ENCODE measurements at places on chromosomes 11 and 22. TPM values are rescaled to one million over a fixed set of nuclear protein-coding genes. Genes with fewer than 3 reads are reported as not detected.

DNA sequence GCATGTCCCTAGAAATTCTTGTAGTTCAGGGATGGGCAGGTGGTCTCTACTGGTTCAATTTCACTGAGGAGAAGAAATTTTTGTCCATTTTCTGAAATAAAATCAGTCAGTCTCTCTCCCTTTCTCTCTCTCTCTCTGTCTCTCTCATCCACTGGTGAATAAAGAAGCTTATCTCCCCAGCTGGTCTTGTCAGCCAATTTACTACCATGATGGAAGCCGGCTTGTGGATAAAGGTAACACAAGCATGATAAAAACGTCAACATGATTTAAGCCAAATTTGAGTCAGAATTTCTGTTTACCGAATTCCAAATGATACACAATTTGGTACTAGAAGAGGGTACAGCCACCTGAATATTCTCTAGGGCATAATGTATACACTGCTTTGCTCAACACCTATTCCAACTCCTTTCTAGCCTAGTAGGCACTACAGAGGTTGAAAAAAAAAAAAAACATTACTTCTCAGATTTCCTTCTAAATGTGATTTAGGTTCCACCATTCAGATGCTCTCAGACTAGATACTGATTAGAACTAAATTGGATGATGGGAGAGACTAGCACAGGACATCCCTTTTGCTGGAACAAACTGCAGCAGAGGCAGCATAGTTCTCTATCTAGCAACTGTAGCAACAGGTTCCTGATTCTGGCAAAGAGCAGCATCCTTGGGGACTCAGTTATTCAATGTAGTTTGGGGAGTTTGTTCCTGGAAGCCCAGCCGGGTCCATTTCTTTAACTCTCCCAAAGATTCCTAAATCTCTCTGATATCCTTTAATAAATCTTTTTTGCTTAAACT is 18.8 kb downstream of the PAK1 start:
- no peak for DNase-seq

DNA sequence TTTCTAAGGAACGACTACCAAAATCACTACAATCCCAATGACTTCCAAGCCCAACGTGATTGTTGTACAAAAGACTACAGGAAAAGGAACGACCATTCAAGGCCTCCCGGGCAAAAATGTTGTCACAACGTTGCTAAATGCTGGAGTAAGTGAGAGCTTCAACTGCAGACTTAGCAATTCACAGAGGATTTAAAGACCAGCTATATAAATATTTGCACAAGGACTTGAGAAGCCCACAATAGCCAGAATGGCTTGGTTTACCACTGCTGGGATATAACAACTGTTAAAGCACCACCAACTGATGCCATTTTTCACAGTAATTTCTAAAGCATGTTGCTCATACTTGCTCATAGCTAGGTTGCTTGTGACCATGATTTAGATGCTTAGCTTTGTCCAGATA is 78.3 kb downstream of the EMSY start:
- DNase-seq, result no peak

- no peak for DNase-seq
Observed at GRCh38 chr22:48925450-48925849, 902.2 kb downstream of the BRD1 start.

- peak; percentile 78 for DNase-seq
Observed at GRCh38 chr11:116107229-116107628, 603.0 kb upstream of the CADM1 start.

- DNase-seq, result no peak
Observed at GRCh38 chr11:104843150-104843836, 55.0 kb downstream of the CASP12 start.

DNA sequence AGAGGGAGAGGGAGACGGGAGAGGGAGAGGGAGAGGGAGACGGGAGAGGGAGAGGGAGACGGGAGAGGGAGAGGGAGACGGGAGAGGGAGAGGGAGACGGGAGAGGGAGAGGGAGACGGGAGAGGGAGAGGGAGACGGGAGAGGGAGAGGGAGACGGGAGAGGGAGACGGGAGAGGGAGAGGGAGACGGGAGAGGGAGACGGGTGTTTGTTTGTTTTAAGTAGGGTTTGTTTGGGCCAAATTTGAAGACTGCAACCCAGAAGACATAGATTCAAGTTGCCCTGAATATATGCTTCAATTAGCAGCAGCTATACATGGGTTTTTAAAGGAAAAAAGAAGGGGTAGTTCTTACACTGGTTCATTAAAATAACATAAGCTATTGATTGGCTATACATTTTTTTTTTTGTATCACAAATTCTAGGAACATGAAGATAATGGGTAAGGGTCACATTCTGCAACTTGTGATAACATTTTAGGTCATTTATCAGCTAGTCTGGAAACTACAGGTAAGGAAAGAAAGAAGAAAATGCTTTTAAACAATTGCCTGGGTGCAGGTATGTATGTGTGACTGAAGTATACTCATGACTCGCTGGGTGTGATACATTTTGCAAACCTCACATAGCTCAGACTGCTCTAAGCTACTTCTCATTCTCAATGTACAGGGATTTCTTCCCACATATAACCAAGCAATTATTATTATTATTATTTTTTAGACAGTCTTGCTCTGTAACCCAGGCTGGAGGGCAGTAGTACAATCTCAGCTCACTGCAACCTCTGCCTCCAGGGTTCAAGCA is 67.3 kb downstream of the MCHR1 start:
- no peak for DNase-seq

GRCh38 chr11:73750228-73750627 is 10.6 kb downstream of the RAB6A start:
- no peak for DNase-seq

DNA sequence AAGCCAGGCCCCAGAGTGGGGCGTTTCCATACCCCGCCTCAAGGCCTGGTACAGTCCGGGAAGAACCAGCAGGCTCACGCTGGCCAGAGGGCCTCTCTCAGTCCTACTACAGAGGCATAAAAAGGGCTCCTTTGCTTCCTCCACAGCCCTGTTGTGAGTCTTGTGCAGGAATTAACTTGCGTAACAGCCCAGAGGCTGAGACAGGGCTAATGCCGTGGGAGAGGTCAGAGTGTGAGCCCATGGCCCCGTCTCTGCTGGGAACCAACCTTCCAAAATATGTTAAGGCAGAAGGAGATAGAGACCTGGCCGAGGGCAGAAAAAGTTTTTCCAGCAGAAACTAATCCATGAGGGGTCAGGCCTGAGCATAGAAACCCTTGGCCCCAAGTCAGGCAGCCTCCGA is 19.9 kb upstream of the TMEM184B start:
- no peak for DNase-seq

- no peak for DNase-seq
Observed at GRCh38 chr11:110268441-110268840, 28.0 kb downstream of the RDX start.

Gene PRG3
- total RNA-seq, result not detected

Gene OR52E4
- total RNA-seq, result not detected
